Lower leg skin (tissue), 4 donors: ENCODE measurements at places on chromosomes 6 and 20. TPM values are rescaled to one million over a fixed set of nuclear protein-coding genes. Genes with fewer than 3 reads are reported as not detected.

The CBFA2T2 gene
- total RNA-seq, result 20.3 TPM

The C6orf141 gene
- 4.2 TPM for total RNA-seq

The MUCL3 gene
- not detected for total RNA-seq

The PKHD1 gene
- not detected for total RNA-seq

The TAGAP gene
- 1.7 TPM for total RNA-seq

The FNDC1 gene
- total RNA-seq, result 0.30 TPM

The HTR1E gene
- total RNA-seq, result not detected

The PTPN1 gene
- 29.8 TPM for total RNA-seq

The PIGT gene
- 64.5 TPM for total RNA-seq

- DNase-seq, result no peak
These were observed 2.1 kb upstream of the CDKN1A start for GRCh38 chr6:36676141-36677058.

GRCh38 chr6:75800133-75800532, 51.1 kb downstream of the MYO6 start:
- no peak for DNase-seq

GRCh38 chr6:139156102-139156501, 21.2 kb downstream of the HECA start:
- no peak for DNase-seq

- DNase-seq, result no peak
These were observed 18.9 kb downstream of the NCOA7 start for GRCh38 chr6:125809570-125810170.

DNA sequence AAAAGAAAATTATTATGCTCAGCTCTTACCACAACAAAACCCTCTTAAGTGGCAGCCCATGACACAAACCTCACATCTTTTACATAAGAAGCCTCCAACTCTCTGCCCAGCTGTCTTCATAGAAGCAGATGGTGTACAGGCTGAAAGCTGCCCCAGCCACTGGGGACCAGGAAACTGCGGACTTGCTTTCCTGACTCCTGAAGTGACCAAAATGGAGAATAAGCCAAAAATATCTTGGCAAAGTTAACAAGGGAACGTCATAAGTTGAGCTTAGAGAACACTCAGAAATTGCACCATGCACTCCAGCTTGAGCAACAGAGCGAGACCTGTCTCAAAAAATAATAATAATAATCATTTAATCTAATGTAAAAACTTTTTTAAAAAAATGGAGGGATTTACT, 160.3 kb upstream of the CDYL start:
- no peak for DNase-seq

DNA sequence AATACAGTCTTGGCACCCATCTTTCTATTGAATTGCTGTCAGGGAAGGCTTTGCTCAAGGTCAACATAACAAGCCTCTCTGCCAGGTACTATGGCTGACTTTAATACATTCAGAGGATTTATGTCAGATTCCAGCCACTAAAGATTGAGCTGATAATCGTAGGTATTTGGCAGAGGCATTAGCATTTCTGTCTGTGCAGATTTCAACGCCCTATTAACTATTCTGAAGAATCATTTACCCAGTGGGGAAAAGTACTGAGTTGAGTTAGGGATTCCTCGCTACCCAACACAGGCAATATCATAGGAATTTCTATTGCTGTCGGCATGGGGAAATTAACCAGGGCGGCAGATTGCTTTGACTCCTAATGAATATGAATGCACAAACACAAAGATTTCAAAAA, 233.7 kb upstream of the SPTLC3 start:
- DNase-seq, result no peak

DNA sequence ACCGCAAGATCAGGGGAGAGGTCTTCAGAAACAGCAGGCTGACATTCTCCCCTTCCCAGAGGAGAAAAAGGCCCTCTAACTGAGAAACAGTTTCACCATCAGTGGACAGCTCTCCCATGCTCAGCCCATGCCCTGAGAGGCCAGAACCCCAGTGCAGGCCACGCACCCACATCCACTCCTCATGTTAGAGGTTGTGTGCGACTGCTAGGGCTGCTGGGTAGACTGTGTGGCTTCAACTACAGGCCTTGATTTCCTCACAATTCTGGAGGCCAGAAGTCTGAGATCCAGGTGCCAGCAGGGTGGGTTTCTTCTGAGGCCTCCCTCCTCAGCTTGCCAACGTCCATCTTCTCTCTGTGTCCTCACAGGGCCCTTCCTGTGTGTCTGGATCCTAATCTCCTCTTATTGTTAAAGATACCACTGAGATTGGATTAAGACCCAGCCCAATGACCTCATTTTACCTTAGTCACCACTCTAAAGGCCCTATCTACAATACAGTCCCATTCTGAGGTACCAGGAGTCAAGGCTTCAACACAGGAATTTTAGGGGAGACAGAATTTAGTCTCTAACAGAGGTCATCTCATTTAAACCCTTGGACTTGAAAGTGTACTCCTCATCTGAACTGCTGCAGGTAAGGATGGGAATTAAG, 67.7 kb upstream of the CD93 start:
- no peak for DNase-seq

- DNase-seq, result no peak
These were observed 166.8 kb upstream of the PREP start for GRCh38 chr6:105569706-105570105.

- DNase-seq, result no peak
These were observed 17.7 kb downstream of the OSBPL2 start for GRCh38 chr20:62255976-62256375.

DNA sequence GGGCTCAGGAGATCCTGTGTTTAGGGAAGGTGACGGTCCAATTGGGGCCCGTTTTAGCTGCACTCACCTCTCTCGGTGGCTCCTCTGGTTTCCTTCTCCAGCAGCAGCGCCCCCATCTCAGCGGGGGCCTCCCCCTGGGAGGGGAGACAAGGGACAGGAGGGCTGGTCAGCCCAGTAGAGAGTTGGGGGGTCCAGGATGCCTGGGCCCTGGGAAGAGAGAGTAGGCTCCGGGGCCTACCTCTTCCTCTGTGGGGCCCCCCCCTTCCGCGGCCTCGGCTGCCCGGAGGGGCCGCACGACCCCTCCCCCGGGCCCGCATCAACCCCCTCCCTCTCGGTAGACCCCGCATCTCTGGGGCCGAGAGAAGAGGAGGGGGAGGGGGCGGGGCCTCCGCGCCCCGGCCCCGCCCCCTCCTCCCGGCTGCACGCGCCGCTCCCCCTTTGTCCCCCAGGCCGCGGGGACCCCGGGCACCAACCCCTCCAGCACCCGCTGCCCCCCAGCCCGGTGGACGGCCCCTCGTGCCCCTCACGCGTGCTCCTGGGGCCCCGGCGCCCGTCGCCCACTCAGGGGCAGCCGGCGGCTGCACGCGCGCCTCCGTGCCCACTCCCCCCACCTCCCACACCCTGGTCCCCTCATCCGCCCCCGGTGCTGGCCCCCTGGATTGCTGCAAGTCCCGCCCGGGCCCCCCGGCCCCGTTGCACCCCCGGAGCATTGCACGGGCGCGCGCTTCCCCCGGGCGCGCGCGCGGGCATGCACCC, 464 bp downstream of the EHMT2 start:
- DNase-seq, result no peak

GRCh38 chr6:14353798-14354197, 236.2 kb downstream of the CD83 start:
- no peak for DNase-seq

DNA sequence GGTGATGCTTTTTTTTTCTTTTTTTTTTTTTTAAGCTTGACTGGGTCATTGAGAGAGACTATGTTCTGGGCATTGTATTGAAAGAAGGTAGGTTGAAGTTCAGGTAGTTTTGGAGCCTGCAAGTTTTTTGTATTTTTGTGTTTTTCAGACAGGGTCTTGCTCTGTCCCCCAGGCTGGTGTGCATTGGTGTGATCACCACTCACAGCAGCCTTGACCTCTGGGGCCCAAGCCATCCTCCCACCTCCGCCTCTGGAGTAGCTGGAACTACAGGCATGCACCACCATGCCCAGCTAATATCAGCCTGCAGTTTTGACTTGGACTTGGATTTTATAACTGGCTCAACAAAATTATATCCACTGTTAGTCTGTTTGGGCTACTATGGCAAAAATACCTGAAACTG, 31.7 kb upstream of the TFAP2A start:
- DNase-seq, result no peak

- no peak for DNase-seq
These were observed 6.5 kb downstream of the MEP1A start for GRCh38 chr6:46799657-46800056.

DNA sequence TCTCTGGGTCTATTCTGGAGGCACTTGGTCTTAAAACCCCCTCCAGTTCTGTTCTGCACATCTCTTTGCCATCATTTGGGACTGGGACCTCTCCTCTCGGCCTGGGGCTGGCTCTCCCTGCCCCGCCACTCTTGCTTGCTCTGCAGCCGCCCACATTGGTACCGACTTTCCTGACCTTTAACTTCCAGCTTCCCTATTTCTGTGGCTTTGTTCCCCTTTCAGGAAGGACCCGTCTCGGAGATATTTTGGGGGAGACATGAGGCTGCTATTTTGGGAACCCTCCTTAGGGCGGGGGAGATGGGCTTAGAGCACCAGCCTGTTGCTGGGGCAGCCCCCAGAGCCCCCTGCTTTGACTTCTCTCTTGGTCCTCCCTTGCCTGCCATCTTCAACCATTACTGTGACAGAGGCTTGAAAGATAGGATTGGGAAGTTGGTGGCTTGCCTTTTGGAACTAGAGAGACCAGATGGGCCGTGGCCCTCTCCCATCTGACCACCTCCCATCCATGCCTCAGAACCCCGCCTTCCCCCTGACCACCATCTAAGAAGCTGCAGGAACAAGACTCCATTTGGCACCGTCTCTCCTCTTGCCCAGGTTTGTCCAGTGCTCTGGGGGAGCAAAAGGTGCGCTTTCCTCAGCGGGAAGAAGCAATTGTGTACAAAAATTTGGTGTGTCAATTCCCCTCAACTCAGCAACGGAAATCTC, 914 bp downstream of the TREM2 start:
- no peak for DNase-seq

DNA sequence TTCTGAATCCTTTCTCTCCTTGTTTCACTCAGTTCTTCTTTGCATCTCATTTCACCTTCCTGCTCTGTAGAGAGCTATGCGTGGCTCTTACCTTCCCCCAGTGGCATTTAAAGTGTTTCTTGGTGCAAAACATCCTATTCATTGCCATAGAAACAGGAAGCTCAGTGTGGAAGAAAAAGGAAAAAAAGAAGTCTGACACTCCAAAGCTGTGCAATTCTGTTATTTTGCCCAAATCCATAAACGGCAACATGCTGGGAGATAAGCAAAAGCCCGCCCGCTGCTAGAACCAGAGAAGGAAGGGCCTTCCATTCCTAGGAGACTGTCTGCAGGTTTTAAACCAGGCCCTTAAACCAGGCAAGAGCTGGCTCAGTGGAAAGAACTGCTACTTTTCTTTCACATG, 247.1 kb downstream of the HIVEP2 start:
- no peak for DNase-seq

GRCh38 chr6:112802144-112802543, 455.0 kb downstream of the RFPL4B start:
- no peak for DNase-seq

DNA sequence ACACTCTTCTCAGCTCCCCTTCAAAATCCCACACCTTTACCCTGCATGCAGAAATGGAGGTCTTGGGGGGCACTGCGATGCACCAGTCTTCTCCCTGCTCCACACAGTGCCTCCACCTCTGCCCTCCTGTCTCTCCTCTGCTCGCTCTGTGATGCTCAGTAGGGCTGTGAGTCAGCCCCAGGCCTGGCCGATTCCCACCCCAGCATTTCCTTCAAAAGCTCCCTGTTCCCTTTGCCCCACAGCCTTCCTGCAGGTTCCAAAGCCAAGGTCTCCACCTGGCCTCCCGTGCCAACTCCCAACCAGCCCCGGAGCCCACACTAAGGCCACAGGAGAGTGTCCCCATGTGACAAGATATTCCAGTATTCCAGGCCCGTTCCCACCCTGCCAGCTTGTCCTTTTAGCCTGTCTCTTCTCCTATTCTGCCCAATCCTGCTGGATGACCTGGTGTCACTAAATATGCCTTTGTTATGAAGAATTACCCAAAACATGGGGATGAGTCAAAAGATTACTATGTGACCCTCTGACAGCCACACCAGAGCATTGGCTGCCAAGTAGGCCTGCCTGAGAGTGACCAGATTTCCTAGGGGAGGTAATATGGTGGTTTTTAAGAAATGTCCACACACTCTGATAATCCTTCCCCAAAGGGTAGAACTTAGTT, 118.9 kb upstream of the NXT1 start:
- peak; percentile 76 for DNase-seq

DNA sequence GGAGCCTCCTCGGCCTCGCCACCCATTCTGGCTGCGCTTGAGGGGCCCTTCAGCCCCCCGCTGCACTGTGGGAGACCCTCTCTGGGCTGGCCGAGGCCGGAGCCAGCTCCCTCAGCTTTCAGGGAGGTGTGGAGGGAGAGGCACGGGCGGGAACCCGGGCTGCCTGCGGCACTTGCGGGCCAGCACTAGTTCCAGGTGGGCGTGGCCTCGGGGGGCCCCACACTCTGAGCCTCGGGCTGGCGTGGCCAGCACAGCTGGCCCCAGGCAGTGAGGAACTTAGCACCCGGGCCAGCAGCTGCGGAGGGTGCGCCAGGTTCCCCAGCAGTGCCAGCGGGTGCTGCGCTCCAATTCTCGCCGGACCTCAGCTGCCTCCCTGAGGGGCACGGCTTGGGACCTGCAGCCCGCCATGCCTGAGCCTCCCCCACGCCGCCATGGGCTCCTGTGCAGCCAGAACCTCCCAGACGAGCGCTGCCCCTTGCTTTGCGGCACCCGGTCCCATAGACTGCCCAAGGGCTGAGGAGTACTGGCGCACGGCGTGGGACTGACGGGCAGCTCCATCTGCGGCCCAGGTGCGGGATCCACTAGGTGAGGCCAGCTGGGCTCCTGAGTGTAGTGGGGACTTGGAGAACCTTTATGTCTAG, 6.5 kb downstream of the MUC22 start:
- DNase-seq, result no peak
